ENCODE measurements at places on chromosomes 3 and 15. TPM values are rescaled to one million over a fixed set of nuclear protein-coding genes. Genes with fewer than 3 reads are reported as not detected.

DNA sequence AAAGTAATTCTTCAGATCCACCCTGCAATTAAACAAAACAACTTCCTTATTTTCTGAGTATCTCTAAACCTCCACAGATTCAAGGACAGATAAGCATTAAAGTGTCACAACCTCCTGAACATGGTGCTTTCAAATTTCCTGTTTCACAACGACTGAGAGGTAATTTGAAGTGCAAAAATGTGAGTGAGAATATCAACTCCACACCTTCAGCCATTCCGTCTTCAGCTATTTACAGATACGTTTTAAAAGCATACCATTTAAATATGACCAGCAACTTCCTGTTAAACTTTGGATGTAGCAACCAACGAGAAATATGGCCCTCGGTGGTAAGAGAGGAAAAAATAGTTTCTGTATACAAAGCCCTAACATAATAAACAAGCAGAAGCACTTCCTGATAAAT lies 32.1 kb upstream of the PCSK6 start:
- H3K4me1 ChIP-seq: peaks cover 5% of the 10 kb centered on the region
- H3K27ac ChIP-seq: no peak overlapping the region
- DNase-seq: no peak
- no peaks in the 10 kb centered on the region for H3K36me3 ChIP-seq
- no peaks in the 10 kb centered on the region for H3K27me3 ChIP-seq

The KLHL18 gene
- 37.3 TPM for total RNA-seq

DNA sequence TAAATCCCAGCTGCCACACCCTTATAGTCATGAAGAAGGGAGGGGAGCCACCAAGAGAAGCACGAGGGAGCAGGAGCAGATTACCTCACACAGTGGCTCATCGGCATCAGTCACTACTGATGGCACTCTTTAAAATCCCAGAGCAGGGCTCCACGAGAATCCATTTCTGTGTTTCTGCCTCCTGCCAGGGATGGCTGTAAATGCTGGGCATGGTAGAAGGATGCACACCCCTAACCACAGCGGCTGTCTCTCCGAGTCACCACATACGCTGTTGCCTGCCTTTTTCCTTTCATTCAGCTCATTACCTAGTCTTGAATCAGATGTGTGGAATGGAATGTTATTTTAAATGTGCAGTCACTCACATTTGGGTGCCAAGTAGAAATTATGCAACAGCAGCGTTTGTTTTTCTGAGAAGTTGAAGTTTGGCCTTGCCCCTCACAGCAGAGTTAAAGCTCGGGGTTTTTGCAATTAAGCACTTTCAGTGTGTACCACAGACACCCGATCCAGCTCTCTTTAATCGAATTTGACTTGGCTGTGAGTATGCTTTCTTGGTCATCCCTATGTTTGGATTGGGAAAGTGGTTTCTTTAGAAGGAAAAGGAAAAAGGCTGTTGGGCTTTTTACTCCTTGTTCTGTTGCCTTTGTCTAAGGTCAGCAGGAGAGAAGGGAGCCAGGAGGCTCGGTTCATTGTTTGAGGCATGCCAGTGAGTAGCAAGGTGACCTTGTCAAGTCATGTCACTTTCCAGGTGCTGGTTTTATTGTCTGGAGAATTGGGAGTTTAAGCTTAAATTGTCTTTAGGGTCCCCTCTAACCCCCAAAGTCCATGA lies 284.2 kb upstream of the TPM1 start:
- H3K27ac ChIP-seq: no peak overlapping the region
- H3K4me3 ChIP-seq: no peak overlapping the region
- DNase-seq: no peak
- H3K27me3 ChIP-seq: no peaks in the 10 kb centered on the region

The GABRB3 gene
- total RNA-seq: not detected

DNA sequence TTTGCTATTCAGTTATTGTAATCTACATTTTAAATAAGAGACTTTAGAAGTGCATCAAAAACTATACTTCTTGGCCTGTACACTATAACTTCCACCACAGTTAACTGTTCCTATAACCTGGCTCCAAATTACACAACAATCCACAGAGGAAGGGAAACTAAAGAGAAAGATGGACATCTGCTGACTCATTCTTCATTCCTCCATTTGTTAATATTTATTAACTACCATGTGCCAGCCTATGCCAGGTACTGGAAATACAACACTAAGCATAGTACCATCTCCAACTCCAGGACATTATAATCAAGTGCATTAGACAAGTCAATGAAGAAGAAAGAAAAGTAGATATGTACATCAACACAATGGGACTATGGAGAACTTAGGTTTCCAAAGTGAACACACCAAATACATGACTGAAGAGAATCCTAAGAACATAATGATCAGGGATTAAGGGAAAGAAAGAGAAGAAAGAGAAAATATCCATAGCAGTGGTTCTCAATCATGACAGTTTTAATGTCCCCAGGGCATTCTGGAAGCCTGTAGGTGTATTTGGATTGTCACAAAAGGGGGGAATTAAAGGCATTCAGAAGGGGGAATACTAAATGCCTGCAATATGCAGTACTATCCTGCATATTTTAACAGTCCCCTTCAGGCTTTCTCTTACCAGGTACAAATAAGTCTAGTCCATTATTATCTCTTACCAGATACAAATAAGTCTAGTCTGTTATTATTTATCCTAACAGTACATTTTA lies 8.9 kb downstream of the ICE2 start:
- no peaks in the 10 kb centered on the region for H3K27me3 ChIP-seq
- H3K27ac ChIP-seq: no peak overlapping the region
- no peak overlapping the region for H3K4me3 ChIP-seq
- DNase-seq: no peak
- no peaks in the 10 kb centered on the region for H3K4me1 ChIP-seq

DNA sequence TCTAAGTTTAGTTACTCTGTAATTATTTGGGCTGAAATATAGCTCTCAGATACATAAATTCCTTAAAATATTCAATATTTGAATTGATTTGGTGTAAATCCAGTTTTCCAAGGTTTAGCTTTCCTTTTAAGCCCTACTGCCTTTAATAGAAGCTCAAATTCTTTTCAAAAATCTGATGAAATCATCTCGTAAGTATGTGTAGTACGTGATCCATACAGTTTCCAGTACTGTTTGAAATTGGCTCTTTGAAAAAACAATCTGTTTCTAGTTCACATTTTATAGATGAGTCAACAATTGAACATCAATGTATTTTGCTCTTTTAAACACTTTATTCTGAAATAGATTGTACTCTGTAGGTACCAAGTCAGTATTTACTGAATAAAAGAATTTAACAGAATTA lies 84.2 kb downstream of the LRRC49 start:
- no peak for DNase-seq
- H3K27me3 ChIP-seq: peaks cover 4% of the 10 kb centered on the region
- H3K27ac ChIP-seq: no peak overlapping the region
- H3K36me3 ChIP-seq: no peaks in the 10 kb centered on the region
- H3K4me3 ChIP-seq: no peak overlapping the region
- H3K4me1 ChIP-seq: no peaks in the 10 kb centered on the region

DNA sequence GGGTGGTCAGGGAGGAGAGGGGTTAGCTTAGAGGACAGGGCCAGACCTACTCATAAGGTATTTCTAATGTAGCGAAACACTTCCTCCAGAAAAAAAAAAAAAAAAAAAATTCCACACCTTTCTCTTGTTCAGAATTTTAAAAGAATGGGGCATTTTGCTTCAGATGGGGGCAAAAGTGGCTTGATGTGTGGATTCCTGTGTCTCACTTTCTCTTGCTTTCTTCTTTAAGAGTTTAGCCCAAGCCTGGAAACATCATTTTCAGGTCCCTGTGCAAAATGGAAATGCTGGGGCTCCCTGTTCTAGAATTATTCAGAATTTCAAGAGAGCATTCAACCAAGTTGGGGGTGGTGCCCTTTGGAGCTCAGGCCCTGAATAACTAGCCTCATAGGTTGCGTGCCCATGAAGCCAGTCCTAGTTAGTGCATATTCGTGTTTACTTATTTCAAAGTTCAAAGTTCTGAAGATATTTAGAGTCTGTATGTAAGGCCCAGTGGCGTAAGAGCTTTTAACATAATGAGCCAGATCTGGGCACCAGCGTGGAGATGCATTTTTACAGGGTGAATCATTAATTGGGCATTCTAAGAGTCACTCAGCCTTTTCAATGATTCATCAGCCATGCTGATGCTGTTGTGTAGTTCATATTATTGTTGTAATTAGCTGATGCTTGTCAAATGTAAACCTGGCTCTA lies 104.5 kb downstream of the RPLP1 start:
- no peaks in the 10 kb centered on the region for H3K27me3 ChIP-seq
- no peak overlapping the region for H3K27ac ChIP-seq
- H3K36me3 ChIP-seq: no peaks in the 10 kb centered on the region

GRCh38 chr3:180409170-180409569 lies 192.8 kb upstream of the TTC14 start:
- H3K4me3 ChIP-seq: no peak overlapping the region
- no peaks in the 10 kb centered on the region for H3K4me1 ChIP-seq
- no peak overlapping the region for H3K27ac ChIP-seq
- H3K27me3 ChIP-seq: no peaks in the 10 kb centered on the region

DNA sequence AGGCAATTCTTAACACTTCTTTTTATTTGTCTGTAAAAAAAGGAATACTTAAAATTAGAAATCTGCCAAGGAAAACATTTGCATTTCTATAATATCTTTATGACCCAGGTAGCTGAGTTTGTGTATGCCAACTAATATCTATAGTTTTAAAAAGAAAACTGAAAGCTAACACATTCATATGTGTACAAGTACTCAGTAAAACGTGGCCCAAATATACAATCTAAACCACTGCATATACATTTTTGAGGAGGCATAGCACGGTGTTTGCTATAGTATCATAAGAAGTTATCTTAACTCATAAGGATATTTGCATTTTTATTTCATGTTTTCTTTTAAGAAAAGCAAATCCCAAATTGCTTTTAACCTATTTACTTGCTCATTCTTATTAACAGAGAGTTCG lies 172.7 kb downstream of the ZBTB20 start:
- no peak overlapping the region for H3K27ac ChIP-seq
- no peaks in the 10 kb centered on the region for H3K4me1 ChIP-seq
- no peak overlapping the region for H3K4me3 ChIP-seq
- peaks cover 2% of the 10 kb centered on the region for H3K36me3 ChIP-seq

The WDR93 gene
- 0.38 TPM for total RNA-seq

DNA sequence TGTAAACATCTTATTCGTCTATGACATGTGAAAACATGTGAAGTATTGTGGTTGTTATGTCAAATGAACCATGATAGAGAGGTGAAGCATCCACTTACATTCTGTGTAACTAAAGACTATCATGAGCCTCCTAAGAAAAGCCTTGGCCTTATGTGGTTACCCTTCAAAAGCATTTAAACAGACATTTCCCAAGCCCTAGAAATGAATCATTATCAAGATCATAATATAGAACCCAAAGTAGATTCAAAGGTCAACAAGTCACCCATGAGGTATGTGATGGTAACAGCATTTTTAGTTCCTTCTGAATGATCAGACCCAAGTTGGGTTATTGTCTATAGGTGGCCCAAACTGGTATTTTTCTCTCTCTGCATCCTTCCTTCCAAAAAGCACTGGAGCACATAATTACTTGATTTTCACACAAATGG lies 408.0 kb downstream of the TBL1XR1 start:
- H3K27me3 ChIP-seq: no peaks in the 10 kb centered on the region
- DNase-seq: no peak
- no peaks in the 10 kb centered on the region for H3K4me1 ChIP-seq
- H3K36me3 ChIP-seq: no peaks in the 10 kb centered on the region
- H3K27ac ChIP-seq: no peak overlapping the region

The OIP5 gene
- total RNA-seq: 0.64 TPM

The LCTL gene
- total RNA-seq: not detected

DNA sequence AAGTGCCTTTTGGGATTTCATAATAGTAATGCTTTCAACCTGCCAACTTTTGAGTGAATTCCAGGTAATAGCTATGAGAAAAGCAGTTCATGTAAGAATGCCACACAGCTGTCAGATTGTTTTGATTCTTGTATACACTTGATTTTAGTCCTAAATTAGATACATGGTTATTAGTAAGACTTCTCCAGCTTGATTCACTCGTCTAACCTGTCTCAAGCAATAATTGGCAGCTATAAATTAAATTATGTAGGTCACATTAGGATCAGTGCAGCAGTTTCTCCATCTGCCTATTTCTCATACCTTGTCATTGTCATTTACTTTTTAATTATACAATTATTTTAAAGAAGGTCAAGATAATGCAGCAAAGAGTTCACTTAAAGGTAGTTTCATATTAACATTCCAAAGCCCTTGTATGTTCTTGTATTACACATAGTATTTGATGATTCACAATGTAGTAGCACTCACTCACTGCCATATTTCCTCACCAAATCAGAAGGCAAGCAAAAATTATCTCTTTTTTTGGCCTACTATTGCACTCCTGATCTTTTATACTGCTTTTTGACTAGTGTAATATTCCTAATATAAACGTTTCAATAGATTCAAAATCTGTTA lies 10.9 kb upstream of the CRYBG3 start:
- peaks cover 2% of the 10 kb centered on the region for H3K27me3 ChIP-seq
- no peak for DNase-seq
- H3K27ac ChIP-seq: no peak overlapping the region
- H3K36me3 ChIP-seq: no peaks in the 10 kb centered on the region
- H3K4me3 ChIP-seq: no peak overlapping the region
- no peaks in the 10 kb centered on the region for H3K4me1 ChIP-seq

DNA sequence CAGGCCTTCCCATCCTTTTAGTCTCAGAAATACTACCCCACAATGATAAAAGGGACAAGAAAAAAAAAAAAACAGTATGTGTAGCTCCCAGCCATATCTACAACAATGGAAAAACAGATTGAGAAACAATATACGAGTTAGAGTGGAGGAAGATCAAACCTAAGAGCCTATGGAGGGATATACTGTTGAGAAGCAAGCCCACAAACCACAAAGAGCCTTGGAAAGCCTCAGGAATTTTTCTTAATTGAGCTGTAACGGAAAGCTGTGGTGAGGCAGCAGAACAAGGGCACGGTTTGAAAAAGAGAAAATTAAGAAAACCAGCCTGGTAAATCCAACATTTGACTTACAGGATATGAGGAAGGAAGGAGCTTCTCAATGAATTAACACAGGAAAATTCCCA lies 21.4 kb downstream of the KPNA1 start:
- no peak for DNase-seq
- peaks cover 26% of the 10 kb centered on the region for H3K36me3 ChIP-seq
- H3K4me3 ChIP-seq: no peak overlapping the region
- H3K4me1 ChIP-seq: peaks cover 4% of the 10 kb centered on the region
- no peak overlapping the region for H3K27ac ChIP-seq

The ACSBG1 gene
- total RNA-seq: not detected

DNA sequence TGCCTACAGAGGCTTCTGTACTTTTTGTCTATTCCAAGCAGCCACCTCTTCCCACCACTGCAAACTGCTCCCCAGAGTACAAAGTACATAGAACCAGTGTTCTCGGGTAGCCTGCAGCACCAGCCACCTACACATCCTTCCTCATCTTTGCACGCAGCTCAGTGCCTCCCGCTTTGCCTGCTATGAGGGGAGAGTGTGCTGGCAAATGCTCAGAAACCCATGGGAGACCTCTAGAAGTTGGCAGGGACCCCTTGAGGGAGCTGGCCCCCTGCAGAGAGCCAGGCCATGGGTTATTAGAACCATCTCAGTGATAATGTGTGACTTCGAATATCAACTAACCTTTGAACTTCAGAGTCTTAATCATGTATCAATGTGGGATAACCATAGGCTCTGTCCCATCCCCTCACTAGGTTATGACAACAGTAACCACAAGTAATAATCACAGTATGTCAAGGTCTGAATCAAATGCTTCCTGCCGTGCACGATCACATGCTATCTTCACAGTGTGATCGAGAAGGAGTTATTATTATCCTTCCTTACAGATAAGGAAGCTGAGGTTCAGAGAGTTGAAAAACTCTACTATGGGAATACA lies 22.8 kb upstream of the SMAD3 start:
- no peak overlapping the region for H3K4me3 ChIP-seq
- peaks cover 15% of the 10 kb centered on the region for H3K4me1 ChIP-seq
- DNase-seq: no peak

The CCR3 gene
- total RNA-seq: not detected

The CD86 gene
- 4.7 TPM for total RNA-seq

The GJD2 gene
- not detected for total RNA-seq
